ENCODE measurements at places on chromosomes 2 and 18.

GRCh38 chr2:191552066-191552465, 125.9 kb upstream of the NABP1 start:
- DNase-seq = no peak

DNA sequence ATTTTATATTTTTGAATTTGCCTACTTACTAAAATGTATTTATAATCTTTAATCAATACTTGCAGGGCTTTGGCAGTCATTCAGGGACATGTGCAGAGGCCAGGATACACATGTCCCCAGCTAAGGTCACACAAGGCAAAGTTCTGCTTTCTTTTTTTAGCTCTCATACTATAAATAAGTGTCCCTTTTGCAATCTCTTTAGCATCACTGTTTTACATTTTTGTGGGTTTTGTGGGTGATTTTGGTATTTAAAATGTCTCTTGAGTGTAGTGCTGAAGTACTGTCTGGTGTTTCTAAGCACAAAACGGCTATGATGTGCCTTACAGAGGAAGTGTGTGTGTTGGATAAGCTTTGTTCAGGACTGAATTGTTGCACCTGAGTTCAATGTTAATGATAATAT, 309.0 kb upstream of the GULP1 start:
- DNase-seq = peak; percentile 11

DNA sequence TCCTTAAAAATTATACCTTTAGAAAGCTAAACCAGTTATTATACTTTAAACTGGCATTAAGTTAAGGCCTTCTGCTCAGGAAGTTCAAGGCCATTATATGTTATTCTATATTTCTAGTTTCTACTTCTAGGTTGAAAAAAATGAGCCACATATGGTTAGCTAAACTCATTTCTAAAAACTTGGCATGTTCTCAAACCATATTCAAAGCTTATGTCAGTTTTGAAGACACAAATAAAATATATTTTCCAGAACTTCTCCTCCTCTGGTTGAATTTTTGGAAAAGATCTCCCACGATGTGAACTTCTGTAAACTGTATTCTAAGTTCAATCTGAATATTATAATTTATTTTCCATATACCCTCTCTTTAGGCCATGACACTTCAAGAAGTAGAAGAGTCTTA, 103.5 kb downstream of the NYAP2 start:
- DNase-seq = no peak

- peak; percentile 54 for DNase-seq
Observed at GRCh38 chr2:26640781-26641564, at the start of gene CIB4. Gene CIB4, minus strand, starts transcription at chr2:26641366. Its CDS starts 52 bp downstream, at chr2:26641314.

DNA sequence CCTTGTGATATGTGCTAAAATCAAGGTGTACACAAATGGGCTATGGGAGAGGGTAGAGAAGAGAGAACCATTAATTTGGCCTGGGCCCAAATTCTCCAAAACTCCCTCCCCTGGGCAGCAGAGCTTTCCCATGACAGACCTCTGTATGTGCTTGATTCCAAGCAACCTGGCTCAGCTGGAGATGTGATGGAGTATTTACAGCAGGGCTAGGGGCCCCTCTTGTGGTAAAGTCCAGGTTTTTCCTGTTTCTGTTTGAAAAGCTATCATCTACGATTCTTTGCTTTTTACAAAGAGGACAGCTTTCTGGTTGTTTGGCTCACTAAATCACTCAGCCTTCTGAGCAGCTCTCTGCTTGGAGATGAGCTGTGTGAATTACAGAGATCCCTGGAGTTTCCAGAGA, 40.3 kb downstream of the KCNS3 start:
- DNase-seq = no peak

GRCh38 chr2:240434728-240435456, 571 bp upstream of the GPC1 start:
- peak; percentile 83 for DNase-seq

Measured in LoVo (cell line).